ENCODE measurements at places on chromosomes 5 and 9. TPM values are rescaled to one million over a fixed set of nuclear protein-coding genes. Genes with fewer than 3 reads are reported as not detected.

DNA sequence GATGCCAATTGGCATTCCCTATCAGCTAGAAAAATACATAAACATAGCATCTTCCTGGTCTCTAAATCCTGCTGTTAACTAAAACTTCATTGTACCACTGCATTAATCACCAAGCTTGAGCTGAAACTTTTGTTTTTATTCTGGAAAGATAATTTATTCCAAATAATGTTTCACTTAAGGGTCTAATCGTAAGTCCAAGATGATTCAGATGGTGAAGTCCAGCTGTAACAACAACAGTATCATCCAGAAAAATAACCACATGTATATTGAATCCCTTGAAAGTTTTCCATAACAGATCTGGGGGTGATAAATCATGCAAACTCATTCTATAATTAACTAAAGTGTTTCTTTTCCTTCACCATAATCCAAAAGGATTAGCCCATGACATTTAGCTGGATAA is 23.9 kb downstream of the RORB start:
- H3K36me3 ChIP-seq: no peaks in the 10 kb centered on the region
- peaks cover 6% of the 10 kb centered on the region for H3K27me3 ChIP-seq
- H3K27ac ChIP-seq: no peak overlapping the region
- DNase-seq: no peak
- H3K4me1 ChIP-seq: no peaks in the 10 kb centered on the region

DNA sequence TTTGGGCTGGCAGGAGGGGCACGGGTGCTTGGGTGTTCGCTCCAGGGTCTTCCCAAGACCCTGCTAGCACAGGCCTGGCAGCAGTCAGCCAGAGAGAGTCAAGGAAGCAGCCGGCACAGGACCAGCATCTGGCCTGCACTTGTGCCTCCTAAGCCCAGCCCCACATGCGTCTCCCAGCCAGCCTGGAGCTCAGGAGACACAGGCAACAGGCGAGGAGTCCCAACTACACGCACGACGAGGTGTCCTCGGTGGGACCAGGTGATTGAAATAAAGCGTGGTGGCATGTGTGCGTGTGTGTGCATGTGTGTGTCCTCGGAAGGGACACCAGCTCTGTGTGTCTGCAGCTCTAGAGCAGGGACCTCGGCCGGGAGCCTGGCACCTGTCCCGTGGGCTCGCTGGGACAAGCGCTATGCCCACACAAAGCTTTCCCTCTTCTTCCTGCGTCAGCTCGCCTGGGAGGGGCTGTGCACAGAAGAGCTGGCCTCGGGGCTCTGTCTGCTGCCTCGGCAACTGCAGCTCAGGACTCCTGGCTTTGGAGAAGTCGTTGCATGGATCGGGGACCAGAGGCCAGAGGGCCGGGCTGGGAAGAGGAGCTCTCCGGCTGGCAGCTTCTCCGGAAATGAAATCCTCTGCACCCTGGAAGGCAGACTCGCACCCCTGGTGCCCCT is 14.7 kb upstream of the SLC9A3 start:
- no peaks in the 10 kb centered on the region for H3K36me3 ChIP-seq
- no peak overlapping the region for H3K27ac ChIP-seq
- peaks cover 9% of the 10 kb centered on the region for H3K4me1 ChIP-seq
- DNase-seq: no peak

- no peak for DNase-seq
- no peak overlapping the region for H3K4me3 ChIP-seq
- H3K27ac ChIP-seq: no peak overlapping the region
Observed at GRCh38 chr5:106766916-106767315, 903.8 kb downstream of the EFNA5 start.

Gene PCDHB13
- total RNA-seq: not detected
